ENCODE measurements at places on chromosomes 5 and 9.

GRCh38 chr5:142015781-142016533, 3.1 kb upstream of the GNPDA1 start:
- no peak for DNase-seq

- no peak for DNase-seq
Measured at GRCh38 chr9:117400171-117400570, 14.7 kb downstream of the ASTN2 start.

- no peak for DNase-seq
Measured at GRCh38 chr9:97511655-97512427, 10.4 kb downstream of the TMOD1 start.

DNA sequence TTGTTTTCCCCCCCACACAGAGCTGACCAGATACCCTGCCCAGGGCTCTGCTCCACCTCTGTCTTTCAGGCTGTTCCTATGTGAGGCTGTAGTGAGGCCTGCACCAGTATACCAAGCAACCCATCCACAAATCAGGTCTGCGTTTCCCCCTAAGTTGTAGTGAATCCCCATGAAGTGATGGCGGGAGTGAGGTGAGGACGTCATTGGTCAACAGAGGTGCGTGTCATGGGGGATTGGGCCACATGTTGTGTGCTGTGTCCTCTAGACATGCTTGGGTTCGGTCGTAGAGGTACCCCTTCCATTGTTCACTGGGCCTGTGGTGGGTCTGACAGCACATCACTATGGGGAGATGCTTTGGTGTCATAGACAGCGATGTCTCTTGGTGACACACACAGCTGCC, 184.6 kb downstream of the CACNA1B start:
- no peak for DNase-seq

- DNase-seq: no peak
Measured at GRCh38 chr9:134061019-134061687, 6.7 kb downstream of the BRD3 start.

DNA sequence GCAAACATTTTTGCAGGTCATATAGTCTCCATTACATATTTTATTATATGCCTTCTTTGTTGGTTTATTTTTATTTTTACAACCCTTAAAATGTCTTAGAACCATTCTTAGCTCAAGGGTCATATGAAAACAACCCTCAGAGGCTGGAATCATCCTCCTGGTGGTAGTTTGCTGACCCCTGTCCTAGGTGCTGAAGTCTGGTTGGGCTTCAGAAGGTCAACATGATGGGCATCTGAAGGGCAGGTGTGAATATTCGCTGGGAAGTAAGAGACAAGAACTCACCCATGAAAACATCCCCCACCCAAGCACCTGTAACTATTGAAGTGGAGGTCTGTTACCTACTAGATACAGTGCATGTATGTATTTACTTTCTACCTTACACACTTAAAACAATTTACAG, 75.4 kb downstream of the OSMR start:
- DNase-seq: no peak

DNA sequence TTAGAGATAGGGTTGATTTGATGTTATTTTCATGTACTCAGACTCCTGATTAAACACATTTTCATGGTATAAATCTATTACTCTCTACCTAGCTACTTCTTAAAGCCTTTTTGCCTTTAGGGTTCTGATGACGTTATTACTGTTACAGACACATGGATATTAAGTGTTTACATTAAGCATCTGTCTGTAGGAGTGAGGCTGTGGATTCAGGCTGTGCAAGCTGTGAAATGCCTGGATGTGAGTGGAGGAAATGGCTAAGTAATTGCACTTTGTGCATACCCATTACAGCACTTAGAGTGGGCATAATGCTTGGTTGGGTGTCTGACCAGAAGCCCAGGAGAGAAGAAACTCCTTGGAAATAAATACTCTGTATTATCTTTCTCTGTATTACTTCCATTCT, 186.8 kb downstream of the SNX18 start:
- DNase-seq: no peak

DNA sequence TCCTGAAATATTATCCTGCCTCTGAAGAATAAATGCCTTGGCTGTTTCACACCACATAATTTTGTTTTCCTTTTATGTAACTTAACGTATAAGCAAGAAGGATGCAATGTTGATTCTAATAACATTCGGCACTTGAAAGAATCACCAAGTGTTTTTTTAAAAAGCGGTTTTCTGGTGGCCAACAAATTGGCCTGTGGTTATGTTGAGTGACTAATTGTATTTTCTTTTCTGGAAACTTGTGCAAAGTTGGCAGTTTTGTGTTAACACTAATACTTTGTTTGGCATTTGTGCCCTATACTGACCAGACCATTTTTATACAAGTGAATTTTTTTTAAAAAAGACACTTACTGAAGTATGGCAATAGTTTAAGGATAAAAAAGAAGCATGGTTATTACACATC, 452.7 kb downstream of the BNC2 start:
- no peak for DNase-seq

DNA sequence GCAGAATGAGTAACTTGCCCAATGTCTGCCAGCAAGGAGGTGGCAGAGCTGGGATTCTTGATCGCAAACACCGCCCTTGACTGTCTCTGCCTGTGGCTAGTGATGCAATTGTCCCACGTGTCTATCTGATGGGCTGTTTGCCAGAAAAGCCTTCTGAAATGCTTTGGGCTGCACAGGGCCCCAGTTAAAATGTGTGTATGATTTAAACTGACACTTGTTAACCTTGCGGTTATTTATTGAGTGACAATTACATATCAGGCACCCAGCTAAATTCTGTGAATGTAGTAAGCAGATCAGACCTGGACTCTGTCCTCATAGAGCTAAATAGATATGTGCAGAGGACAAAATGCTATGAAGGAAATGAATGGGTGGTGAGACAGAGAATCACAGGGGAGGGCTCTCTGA, 11.6 kb upstream of the IL12B start:
- DNase-seq: peak; percentile 88

- DNase-seq: no peak
Measured at GRCh38 chr5:16806711-16807546, 129.2 kb downstream of the MYO10 start.

GRCh38 chr9:25573281-25573680, 105.0 kb downstream of the TUSC1 start:
- DNase-seq: no peak

GRCh38 chr9:2634818-2635217, 13.2 kb downstream of the VLDLR start:
- DNase-seq: no peak

DNA sequence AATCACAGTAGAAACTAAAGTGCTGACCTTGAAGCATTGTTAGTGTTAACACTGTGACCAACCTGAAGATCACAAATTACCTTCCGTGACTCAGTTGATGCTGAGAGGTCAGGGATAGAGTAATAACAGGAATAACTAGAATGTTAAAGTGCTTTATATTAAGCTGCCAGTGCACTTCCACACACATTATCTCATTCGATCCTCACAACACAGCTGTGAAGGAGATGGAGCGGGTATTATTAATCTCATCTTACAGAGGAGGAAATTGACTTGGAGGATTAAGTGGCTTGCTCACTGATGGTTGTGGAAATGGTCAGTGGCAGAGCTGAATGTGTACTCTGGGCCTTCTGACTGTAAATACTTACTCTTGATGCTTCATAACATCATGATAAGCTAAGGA, 252.5 kb upstream of the DMRT1 start:
- DNase-seq: no peak

- no peak for DNase-seq
Measured at GRCh38 chr9:72856972-72857623, 95.8 kb downstream of the ALDH1A1 start.

DNA sequence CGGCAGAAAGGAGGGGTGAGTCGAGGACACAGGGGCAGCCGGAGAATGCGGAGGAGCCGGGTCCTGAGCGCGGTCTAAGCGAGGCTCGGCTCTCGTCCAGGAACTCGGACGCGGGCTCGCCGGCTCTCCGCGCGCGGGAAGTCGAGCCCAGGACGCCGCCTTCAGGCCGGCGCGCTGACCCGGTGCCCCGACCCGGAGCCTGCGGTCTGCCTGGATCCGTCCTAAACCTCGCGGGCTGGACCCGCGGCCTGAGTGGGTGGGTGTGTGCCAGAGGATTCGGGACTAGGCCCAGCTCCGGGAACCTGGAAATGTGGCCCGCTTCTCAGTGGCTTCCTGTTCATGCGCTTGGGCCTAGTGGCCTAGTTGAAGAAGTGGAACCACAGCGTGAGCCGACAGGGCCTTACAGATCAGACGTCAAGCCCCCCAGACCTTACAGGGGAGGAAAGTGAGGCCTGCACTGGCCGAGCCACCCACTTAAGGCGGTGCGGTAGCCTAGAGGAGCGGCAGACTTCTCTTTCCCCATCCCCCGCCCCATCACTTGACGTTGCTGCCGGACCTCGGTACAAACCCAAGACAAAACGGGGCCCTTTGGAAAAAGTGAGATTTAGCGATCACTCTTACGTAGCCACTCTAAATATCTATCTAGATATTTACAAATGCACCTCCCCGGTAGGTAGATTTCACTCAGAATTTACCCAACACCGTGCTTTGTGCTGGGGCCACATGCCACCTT, 1.2 kb downstream of the CDKN2B-AS1 start:
- peak; percentile 88 for DNase-seq

GRCh38 chr9:85971731-85972130, 30.8 kb downstream of the NAA35 start:
- no peak for DNase-seq

DNA sequence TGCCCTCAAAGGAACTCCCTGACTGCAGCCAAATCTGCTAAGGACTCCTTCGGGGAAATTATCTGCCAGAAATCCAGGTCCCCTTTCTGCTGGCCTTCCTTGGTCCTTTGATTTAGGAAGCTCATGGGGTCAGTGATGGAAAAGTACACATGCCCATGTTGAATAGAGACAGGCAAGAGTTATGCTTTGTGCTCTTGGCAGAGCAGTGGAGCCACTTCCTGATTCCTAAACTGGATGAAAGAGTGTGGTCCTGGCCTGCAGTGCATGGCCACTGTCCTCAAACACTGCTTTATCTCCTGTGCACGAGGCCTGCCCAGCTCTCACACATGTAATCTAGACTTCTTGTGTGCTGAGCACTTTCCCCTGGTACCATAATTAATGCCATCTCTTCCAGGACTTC, 2.0 kb upstream of the EBF1 start:
- no peak for DNase-seq

GRCh38 chr9:16268067-16268881, 602.2 kb downstream of the BNC2 start:
- DNase-seq: peak; percentile 68

DNA sequence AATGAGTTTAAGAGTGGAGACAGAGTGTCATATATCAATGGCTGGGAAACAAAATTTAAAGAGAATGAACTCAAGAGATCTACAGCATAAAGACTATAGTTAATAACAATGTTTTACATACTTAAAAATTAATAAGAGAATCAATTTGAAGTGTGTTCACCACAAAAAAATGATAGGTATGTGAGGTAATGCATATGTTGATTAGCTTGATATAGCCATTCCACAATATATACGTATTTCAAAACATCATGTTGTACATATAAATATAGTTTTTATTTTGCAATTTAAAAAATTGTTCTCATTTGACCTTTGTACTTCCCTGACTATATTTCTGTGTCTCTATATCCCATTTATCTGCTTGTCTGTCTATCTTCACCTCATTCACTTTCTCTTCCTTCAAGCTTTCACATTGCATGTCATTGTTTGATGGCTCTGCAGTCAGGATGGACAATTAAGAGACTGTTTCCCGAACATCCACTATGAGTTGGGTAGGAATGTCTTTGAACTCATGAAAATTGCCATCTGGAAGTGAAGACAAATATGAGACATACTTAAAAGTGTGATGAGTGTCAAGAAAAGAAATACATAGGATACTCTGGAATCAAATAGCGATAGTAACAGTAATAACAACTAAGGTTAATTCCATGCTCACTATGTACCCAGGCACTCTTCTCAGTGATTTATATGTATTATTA, 359.9 kb upstream of the ACTBL2 start:
- no peak for DNase-seq

DNA sequence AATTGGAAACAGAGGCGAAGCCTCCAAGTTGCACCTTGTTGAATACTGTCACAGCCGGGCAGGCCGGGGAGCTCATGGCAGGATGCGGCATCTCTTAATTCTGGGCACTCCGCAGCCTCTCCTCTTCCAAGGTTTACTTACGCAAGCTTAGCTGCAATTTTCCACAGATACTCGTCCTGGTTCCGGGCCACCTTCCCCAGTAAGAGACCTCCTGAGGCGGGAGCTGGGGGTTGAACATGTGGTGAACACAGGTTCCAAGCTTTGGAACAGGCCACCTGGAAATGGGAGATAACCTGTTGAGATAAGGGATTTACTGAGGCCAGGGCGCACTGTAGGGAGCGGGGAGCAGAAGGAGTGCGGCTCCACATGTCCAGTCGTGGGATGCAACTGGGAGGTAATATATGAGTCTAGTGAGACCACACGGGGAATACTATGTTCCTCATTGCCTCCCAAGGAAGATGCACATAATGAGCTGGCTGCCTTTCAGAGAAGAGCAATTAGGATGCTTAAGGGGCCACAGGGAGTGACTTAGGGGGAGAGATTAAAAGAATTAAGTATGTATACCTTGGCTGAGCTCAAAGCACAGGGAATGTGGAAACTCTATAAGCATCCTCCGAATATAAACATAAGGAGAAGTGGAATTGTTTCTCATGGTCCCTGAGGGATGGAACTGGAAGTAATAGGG, 335.2 kb downstream of the CWC27 start:
- DNase-seq: no peak

DNA sequence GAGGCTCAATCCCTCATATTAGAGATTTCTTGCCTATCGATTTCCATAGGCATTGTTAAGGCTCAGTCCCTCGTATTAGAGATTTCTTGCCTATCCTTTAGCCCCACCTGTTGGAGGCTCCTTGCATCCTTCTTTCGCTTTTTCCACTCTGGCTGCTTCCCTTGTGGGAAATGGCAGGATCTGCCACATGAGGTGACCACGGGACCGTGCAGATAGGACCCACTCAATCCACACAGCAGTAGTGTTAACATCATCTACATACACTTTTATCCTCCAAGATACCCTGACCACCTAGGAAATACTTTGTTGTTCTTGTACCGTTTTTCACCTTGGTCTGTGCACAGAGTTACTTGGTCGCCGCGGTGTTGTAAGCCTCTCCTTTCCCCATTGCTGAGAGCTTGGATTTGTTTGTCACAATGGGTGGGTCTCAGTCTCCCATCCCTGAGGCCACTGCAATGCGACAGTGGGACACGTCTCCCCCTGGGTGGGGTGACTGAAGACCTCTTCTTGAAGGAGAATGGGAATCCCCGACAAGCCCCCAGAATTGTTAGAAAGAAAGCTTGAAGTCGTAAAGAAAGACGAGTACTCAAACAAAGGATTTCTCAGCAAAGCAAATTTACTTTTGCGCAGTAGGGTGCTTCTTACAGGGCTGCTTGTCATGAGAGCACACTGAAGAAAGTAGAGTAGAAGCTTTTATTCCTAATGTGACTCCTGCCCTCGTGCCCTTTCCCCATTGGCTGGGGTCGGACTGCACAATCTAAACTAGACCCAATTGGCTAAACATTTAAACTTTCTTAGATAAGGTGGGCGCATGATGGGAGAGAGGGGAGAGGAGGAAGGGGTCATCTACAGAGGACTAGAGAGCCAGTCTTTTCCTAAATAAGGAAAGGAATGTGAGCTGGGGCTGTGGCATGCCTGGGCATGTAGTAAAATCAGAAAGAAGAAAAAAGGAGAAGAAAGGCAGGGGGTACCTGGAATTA, 19.8 kb downstream of the IFT74 start:
- DNase-seq: no peak

Data from lower leg skin (tissue), 4 donors.